EH (cell line): ENCODE measurements at places on chromosomes 2 and 18.

DNA sequence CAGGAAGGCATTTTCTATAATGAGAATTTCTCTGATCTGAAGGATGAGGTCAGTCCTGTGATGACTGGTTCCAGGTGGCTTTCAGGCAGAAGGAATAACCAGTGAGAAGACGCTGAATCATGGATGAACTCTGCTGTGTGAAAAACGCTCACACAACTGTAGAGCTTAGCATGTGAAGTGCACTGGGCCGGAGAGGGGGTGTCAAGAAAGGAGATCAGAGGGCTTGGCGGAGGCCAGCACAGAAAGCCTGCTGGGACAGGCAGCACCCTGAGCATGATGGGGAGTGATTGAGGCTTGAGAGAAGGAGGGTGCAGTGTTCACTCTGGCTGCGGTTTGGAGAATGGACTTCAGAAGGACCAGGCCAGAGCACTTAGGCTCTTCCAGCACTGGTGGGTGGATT, 236.5 kb downstream of the TPGS2 start:
- DNase-seq = no peak

DNA sequence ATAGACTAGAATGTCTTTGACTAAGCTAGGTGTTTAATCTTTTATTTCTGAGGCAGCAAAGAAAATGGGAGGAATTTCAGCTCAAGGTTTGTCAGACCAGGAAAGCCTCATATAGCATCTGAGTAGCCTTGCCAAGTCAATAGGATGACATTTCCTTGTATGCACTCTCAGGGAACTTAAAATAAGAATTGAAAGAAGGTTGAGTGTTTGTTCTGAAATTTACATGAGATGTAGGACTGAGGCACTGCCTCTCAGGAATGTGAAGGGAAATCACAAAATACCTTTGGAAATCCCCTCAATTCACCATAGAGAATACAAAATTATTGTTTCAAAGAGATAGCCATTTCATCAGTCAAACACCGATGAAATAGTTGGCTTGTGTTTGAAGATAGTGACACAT, 392.0 kb upstream of the NRP2 start:
- no peak for DNase-seq

GRCh38 chr18:24366328-24366727, 31.3 kb downstream of the OSBPL1A start:
- no peak for DNase-seq

DNA sequence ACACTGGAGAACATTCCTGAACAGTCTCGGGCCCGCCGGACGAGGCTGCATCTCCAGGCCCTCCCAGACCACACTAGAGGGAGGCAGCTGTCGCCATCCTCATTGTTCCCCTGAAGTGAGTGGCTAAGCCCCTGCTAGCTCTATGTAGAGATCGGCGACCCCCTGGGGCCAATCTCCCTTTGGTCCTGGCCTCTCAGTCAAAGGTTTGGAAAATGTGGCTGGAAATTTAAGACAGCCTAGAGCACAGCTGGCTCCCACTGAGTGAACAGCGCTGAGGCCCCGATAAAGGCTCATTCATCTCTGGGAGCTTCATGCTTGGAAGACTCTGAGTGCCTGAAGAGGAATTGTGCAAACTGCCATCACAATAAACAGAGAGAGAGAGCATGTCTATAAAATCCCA, 360.3 kb downstream of the CLIP4 start:
- DNase-seq = no peak
